AG04450 (cell line): ENCODE measurements at places on chromosomes 2 and 18.

DNA sequence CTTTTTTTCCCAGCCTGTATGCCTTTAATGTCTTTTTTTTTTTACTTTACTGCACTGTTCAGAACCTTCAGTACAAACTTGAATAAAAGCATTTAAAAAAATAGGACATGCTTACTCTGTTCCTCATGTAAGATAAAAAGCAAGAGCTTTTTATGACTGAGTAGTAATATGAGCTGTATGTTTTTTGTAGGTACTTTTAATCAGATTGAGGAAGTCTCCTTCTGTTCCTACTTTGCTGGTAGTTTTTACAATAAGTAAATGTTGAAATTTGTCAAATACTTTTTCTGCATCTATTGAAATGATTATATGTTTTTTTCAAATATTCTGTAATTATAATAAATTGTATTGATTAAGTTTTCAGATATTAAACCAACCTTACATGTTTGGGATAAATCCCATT lies 189.8 kb downstream of the FAM210A start:
- no peak for DNase-seq

DNA sequence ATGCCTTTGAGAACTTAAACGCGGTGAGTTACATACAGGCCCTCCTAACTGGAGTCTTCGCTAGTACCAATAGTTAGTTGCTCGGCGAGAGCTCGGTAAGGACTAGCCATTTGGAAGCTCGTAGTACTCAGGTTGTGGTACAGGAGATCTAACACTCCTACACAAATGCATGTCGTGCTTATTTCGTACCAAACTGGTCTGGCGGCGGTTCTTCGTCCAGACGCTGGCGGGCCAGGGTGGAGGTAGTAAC lies 346 bp upstream of the VRK2 start:
- DNase-seq, result no peak

- DNase-seq, result no peak
Measured at GRCh38 chr2:120988051-120988699, 252.5 kb downstream of the GLI2 start.

DNA sequence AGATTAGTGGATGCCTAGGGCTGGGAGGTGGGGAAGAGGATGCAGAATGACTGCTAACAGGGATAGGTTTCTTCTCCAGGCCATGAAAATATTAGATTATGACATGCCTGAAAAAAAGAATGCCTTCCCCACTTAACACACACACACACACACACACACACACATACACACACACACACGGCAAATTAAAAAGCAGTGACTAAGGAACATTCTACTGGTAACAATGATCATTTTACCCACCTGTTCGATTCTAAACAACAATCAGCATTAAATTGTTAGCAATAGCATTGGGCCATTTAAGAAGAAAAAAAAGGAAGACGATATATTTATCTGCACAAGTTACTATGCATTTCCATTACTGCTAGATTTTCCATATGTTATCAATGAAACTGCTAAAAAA lies 10.8 kb downstream of the CACNB4 start:
- DNase-seq, result no peak

DNA sequence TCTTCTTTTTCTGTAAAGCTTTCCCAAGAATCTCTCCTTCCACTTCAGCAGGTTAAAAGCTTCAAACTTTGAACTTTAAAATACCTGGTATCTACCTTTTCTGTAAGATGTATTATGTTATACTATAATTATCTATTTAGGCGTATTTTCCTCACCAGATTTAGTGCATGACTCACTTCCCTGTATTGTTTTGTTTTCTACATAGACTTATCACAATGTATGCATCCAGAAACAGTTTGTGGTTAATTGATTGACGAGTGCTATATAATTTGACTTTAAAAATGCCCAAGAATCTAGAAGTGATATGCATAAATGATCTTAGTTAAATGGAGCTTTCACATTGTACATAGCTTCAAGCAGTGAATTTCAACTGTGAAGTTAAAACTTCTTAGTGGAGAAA lies 473.9 kb upstream of the CDH2 start:
- no peak for DNase-seq

- DNase-seq, result no peak
Measured at GRCh38 chr2:59173325-59173724, 932.2 kb upstream of the FANCL start.

GRCh38 chr18:50956116-50956515 lies 11.7 kb upstream of the ELAC1 start:
- no peak for DNase-seq

GRCh38 chr2:208062961-208063360 lies 37.6 kb upstream of the PLEKHM3 start:
- DNase-seq, result no peak

DNA sequence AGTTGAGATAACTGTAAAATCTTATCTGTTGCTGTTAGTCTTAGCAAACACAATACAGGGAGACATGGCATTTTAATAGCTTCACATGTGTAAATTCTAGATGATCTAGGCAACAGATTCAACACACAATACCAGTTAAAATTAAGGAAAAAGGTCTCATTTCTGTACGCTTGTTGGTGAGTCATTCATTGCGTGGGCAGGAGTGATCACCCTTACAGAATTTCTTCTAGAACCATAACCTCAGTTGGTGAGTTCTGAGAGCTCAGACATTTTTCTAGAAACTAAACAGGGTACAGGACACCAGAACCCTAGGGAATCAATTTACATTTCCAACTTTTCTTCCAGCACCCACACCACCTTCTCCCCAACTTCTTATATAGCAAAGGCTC lies 81.9 kb downstream of the SLC8A1 start:
- DNase-seq, result no peak

DNA sequence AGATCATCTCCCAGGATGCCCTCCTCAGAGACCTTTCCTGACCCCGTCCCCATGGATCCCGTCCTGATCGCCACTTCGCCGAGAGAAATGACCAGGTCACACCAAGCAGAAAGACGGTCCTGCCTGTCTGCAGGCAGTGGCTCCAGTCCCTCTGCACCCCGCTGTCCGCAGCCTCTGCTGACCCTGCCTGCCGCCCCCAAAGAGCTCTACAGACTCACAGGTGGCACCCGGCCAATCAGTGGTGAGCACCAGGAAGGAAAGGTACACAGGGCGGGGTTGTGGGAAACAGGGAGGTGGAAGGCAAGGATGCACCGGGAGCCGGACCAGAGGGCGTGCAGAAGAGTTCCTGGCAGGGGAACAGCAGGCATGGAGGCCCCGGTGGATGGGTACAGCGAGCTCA lies 94.8 kb downstream of the NDUFA10 start:
- DNase-seq, result no peak

DNA sequence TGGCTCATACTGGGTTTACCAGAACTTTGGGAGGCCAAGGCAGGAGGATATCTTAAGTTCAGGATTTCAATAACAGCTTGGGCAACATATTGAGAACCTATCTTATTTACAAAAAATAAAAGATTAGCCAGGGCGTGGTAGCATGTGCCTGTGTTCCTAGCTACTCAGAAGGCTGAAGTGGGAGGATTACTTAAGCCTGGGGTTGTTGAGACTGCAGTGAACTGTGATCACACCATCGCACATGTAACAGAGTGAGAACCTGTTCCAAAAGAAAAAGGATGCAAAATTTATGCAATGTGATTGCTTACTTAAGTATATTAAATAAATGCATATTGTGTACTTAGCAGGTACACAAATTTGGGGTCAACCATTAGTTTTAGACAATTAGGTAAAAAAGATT lies 768.9 kb upstream of the CDH7 start:
- DNase-seq, result no peak

- DNase-seq, result peak; percentile 67
Measured at GRCh38 chr2:226903179-226903578, 67.3 kb downstream of the RHBDD1 start.

DNA sequence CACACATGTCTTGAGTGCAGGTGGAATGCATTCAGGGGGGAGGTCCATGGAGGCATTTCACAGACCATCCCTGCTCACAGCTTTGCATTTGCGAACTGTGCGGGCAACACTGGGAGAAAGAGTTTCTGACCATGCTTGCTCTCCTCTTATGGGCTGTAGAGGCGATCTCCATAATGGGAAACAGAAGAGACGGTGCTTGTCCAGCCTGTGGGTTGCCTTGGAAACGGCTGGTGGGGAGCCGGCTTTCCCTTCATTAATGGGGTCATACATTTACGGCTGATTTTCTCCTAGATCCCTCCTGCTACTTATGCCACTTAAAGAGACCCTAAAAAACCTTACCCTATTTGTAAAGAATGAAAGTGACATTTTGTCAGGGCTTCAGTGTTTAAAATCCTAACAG lies 147.4 kb downstream of the SOX11 start:
- DNase-seq, result no peak

DNA sequence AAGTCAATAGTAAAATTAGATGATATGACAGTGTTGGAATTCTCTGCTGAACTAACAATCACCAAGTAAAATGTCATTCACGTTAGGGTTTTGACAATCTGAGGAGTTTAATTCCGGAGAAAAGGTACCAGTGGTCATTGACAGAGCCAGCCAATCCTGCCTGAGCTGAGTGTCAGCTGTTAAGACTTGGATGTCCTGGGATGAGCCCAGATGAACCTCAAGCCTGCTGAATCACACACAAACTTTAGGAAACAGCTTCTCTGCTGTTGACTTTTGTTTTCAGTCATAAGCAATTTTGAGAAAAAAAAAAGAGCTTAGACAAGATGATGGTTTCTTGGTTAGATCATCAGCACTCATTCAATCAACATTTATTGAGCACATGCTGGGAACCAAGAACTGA lies 600.0 kb upstream of the SLC39A10 start:
- DNase-seq, result no peak

DNA sequence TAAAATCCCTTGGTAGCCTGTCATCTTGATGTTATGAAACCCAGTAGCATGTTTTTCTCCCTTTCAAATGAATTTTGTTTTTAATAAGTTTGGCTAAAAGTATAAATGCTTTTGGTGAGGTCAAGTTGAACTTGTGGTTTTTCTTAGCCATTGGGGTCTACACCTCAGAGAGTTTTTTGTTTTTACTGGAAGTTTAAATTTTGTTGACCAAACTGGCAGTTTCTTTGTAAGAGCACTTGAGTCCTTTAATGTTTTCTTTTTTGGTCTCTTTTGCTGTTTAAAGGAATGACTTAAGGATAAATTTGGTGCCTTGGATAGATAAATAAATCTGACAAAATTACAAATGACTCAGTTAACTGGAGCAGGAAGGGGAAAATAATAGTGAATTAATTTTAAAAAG lies 577.3 kb downstream of the SATB2 start:
- no peak for DNase-seq

GRCh38 chr18:33716061-33716683 lies 138.2 kb downstream of the ASXL3 start:
- no peak for DNase-seq

DNA sequence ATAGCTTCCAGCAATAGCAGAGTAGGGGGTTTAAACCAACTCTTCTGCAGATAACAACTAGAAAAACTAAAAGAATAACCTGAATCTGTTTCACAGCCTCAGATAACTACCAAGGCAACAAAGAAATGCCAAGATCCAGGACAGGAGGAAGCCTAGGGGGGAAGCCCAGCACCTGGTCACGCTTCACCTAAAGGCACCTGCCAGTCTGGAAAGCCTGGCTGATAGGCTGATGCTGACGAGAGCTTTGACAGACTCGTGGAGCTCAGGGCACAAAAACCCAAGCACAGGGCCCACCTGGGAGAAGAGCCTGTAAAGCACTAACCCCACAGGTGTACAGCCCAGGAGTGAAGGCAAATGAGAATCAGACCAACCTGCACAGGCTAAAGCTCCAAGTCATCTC lies 22.6 kb downstream of the EIPR1 start:
- DNase-seq, result no peak

DNA sequence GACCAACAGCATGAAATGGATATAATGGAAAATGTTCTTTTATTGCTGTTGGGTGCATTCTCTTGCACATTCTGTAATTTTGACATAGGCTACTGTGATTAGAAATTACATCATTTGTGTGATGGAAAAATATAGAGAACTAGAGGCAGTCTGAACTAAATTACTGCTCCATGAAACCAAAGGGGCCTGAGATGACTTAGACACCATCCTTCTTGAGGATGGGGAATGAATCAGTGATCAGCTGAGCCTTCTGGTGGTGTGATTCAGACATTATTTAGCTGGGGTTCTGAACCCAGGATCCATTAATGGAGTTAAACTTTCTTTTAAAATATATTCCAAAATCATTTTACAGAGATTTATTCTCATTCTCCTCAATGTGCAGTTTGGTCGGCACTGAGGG lies 135.8 kb downstream of the LDLRAD4 start:
- no peak for DNase-seq

DNA sequence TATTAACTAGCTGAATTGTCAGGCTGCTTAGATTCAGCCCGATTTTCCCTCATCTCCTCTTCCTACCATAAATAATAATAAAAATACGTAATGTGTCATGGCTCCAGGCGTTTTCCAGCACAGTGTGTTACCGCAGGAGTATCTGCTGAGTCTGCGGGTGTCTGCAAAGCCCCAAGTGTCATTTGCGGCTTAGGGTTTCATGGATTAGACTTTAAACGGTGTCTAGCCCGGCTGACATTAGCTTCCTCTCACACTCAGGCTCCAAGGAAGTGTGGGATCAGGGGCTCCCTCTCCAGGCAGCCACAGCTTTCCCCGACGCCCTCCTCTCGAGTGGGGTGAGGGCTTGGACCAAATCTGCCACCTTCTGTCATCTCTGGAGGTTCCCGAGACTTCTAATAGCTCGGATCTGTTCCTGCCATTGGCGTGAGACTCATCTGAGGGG lies 14.1 kb upstream of the HOXD1 start:
- DNase-seq, result no peak
